GM06990 (cell line): ENCODE measurements at places on chromosomes 7 and 10.
A peak's percentile ranks its signal among the peaks of the same experiment; 100 is the strongest.

DNA sequence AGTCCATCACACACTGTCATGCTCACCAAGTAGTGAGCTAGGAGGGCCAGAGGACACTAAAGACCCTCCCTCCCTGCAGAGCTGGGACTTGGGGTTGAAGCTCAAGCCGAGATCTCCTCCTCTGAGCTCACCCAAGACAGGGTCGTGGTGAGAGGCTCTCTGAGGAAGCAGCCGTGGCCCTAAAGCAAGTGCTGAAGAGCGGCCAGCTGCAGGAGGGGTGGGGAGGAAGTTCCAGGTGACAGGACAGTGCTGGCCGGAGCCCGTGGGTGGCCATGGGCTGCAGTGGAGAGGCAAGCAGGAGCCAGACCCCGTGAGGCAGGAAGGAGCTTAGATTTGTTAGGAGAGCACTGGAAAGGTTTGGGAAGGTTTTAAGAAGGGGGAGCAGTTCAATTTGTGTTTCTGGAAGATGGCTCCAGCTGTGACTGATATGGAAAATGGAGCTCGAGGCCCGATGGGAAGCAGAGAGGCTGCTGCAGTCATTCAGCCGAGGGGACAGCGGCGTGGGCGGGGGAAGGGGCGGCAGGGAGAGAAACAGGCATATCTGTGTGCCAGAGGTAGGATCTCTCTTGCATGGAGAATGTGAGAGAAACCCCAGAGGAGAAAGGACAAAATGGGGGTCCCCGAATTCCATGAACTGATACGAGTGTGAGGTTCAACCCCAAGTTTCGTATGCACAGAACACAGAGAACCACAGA, 26.9 kb upstream of the DNAAF5 start:
- DNase-seq, result no peak

DNA sequence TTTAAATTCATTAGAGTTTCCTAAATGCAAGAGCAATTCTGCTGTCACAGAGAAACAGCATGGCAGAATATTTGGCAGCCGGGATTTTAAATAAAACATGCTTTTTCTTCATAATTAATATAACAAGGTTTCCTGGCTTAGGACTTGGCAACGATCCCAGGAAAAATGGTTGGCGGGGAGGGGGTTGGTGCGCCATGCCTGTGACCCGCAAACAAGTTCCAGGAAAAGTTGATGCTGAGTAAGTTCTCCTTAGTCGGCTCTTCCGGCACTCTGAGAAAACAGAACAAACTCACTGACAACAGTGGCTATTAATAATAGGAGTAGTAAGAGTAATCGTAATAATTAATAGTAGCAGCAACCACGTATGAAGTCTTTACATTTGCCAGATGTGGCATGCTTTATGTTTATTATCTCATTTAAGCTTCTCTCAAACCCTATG, 4.6 kb downstream of the HABP2 start:
- DNase-seq, result no peak

GRCh38 chr7:104185346-104185745, 22.5 kb downstream of the ORC5 start:
- no peak for DNase-seq

DNA sequence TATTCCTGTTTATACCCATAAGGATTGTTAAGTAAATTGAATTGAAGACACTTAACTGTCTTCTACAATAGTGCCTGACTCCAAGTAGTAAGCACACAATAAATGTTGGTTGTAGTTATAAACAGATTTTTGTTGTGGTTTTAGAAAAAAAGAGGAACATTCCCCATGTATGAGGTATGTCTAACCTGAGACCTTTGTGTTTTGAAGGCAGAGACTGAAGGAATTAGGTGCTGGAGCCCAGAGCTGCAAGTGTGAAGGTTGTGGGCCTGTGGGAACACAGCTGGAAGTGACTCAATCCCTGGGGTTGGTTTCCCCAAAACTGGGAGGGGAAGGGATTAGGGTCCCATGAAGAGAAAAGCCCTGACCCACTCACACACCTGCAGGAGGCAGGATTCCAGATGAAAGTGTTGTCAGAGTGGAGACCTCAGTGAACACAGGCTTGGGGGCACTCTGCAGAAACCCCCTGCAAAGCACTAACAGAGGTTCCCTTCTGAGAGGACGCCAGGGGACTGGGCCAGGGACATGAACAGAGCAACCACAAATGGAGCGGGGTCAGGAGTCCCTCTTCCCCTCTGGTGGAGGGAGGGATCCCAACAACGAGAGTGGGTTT, 265.1 kb upstream of the KLF14 start:
- DNase-seq, result no peak

GRCh38 chr7:94562525-94562924, 52.9 kb downstream of the CASD1 start:
- no peak for DNase-seq

GRCh38 chr10:79092292-79092896, 23.6 kb downstream of the ZMIZ1 start:
- no peak for DNase-seq

GRCh38 chr7:1124816-1125602, 35.0 kb downstream of the ZFAND2A start:
- DNase-seq, result no peak

- DNase-seq, result peak; percentile 28
Observed at GRCh38 chr10:121886997-121887622, 40.7 kb downstream of the ATE1 start.

GRCh38 chr7:153840861-153841260, 211.3 kb upstream of the DPP6 start:
- DNase-seq, result no peak

DNA sequence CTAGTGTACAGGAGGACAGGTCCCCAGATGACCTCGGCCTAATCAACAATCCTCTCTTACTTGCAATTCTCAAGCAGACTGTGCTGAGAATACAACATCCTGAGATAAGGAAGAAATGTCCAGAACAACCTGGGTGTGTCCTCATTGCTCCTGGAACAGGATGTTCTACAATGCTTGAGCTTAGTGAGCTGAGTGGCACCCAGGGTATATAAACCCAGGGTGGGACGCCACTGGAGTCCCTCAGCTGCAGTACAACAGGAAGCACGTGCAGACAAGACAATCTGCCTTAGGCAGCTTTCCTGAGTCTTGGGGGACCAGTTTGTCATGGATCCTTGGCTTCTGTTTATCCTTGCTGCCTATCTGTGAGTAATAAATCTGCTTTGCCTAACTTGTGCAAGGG, 27.7 kb upstream of the SLC25A13 start:
- DNase-seq, result no peak

- no peak for DNase-seq
Observed at GRCh38 chr7:42456267-42456666, 219.3 kb upstream of the GLI3 start.

GRCh38 chr10:75304313-75304712, 68.6 kb upstream of the COMTD1 start:
- no peak for DNase-seq

- DNase-seq, result no peak
Observed at GRCh38 chr7:73387221-73387828, 46.3 kb upstream of the FZD9 start.
